ENCODE measurements at places on chromosomes 6 and 20.

DNA sequence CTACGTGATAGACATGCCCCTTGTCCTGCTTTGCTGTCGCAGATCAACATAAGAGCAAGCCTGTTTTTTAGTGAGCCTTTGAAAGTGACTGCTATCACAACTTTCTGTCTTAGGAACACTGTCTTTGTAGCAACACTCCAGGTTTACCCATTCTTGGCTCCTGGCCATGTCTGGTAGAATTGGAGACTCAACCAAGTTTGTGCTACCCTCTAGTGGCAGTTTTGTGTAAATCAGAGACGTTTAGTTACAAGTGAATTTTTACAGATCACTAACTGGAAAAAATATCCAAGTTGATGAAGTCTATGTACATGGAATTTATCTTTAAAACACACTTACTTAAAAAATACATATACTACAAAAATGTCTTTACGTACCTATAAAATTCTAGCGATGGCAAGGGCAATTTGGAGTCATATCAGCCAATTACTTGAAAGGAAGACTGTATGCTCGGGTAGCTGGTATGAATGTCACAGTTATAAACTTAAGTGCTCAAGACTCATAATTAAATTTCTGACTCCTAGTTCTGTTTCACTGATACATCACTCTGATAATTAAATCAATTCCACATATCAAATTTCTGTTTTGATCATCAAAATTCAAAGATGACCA, 101.4 kb downstream of the ADGB start:
- peak; percentile 5 for DNase-seq

- no peak for DNase-seq
These were observed 90.8 kb downstream of the CLIC5 start for GRCh38 chr6:45924763-45925342.

DNA sequence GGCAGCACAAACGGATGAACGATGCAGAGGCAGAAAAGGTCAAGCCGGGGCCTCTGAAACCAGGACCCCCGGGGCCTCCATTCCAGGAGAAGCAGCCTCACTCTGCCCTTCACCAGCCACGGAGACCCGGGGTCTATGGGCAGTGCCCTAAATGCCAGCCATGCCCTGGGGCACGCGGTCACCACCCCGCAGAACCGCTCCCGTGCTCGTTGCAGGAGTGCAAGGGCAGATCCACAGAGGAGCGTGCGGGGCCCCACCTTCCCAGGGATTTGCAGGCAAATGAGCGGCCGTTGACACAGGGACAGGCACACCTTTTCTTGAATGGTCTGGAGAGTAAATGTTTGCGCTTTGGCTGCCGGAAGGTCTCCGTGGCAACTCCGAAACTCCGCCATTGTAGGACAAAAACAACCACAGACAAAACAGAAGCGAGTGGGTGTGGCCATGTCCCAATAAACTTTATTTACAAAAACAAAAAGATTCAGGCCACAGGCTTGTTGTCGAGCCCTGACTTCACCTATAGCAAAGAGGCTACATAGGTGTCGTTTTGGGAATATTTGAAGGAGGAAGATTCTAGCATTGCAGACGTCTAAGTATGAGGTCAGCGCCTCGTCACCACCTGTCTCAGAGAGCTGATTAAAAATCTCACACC, 163.3 kb downstream of the TAF4 start:
- DNase-seq = no peak

- DNase-seq = no peak
These were observed 75.9 kb downstream of the ATG5 start for GRCh38 chr6:106249658-106250057.

GRCh38 chr6:132132422-132132821, 181.2 kb upstream of the CCN2 start:
- DNase-seq = no peak

- no peak for DNase-seq
These were observed 22.5 kb downstream of the SLC17A4 start for GRCh38 chr6:25777031-25777430.

DNA sequence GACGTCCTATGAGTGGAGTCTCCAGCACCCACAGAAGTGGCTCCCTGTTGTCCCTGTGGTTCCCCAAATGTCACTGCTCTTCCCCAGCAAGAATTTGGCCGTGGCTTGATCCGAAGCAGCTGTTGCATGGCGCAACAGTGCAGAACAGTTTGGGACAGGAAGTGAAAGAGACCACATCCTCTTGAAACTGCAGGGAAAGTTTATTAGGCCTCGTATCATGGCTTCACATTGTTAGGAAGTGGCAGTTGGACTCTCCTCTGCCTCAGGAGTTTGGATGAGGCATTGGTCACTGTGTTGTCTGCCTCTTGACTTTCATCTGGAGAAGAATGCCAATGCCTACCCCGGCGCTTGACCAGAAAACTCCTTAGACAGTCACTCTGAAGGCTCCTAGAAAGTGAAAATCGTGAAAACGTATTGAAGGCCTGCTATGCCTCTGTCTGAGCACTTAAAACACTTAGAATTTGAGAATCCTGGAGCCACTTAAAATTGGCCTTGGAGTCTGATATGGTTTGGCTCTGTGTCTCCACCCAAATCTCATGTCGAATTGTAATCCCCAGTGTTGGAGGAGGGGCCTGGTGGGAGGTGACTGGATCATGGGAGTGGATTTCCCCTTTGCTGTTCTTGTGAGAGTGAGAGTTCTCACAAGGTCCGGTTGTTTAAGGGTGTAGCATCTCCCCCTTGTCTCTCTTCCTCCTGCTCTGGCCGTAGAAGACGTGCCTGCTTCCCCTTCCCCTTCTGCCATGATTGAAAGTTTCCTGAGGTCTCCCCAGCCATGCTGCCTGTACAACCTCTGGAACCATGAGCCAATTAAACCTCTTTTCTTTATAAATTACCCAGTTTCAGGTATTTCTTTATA, 334.9 kb upstream of the JARID2 start:
- no peak for DNase-seq

GRCh38 chr20:13382786-13383185, 161.7 kb downstream of the ISM1 start:
- no peak for DNase-seq

- no peak for DNase-seq
These were observed 610 bp downstream of the ZNF217 start for GRCh38 chr20:53592992-53593465.

DNA sequence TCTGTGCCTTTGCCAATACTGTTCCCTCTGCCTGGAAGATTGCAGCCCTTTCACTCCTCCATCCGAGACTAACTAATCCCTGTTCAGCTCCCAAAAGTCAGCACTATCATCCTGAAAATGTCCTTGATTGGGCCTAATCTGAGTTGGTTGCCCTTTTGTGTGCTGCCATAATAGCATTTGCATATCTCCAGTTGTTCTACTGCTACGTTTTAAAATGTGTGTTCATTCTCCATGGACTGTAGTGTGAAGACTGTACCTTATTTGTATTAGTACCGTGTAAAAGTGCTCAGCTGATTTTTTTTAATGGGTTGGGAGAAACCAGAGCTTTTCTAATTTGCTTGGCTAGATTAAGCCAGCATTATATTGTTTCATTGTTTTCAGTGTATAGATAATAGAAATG, 401.3 kb downstream of the LAMA2 start:
- no peak for DNase-seq

- no peak for DNase-seq
These were observed 125.1 kb downstream of the LY86 start for GRCh38 chr6:6713657-6714056.

DNA sequence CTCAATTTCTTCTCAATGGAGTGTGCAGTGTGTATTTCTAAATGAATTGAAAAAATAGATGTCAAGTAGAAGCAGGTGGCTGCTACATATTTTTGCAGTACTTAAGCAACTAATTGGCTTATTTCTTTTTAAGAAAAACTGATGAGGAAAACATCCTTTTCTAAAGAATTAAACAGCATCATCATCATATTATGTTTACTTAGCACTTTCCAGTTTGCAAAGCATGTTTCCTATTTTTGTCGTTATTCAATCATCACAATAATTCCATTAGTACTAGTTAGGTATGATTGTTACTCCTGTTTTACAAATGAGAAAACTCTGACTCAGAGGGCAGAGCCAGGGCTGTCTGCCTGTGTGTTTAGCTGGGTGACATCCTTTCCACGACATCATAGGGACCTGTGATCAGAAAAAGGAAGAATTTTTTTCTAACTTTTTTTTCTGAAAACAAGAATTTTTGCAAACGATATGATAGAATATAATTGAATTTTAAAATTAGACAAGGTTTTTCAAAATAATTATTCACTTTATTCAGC, 22.7 kb upstream of the BMP6 start:
- no peak for DNase-seq

DNA sequence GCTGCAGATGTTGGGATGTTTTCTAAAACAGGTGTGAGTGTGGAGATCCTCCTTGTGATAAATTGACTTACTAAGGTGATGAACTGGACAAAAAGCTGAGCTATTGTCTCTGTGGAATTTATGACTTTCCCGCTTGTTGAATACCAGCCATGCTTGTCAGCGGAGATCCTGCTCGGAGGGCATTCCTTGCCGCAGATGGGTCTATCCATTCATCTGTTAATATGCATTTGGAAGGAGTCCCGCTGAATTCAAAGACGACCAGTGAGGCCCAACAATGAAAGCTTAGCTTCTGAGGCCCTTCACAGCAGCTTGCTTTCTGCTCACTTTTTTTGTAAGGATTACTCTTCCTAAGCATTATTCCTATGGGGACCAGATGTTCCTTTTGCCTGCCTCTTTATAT, 124.9 kb downstream of the TIAM2 start:
- DNase-seq = no peak

DNA sequence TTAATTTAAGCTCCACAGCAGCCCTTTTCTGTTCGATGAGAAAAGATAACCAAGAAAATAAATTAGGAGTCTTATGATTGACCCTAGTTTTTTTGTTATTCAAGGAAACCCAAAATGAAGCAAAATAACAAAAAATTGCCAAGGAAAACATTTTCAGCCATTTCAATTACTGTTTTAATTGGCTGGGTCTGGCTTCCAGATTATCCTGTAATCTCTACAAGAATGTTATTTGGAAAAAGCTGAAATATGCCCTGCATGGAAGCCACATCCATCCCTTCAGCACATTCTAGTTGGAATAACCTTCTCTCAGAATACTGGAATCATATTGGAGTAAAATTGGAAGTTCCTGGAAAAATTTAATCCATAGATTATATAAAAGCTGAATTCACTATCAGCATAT, 191.1 kb upstream of the CCN2 start:
- DNase-seq = no peak

- no peak for DNase-seq
These were observed 103.1 kb upstream of the ENPP5 start for GRCh38 chr6:46273911-46274310.

GRCh38 chr6:158497620-158498019, 62.3 kb upstream of the TMEM181 start:
- DNase-seq = no peak

DNA sequence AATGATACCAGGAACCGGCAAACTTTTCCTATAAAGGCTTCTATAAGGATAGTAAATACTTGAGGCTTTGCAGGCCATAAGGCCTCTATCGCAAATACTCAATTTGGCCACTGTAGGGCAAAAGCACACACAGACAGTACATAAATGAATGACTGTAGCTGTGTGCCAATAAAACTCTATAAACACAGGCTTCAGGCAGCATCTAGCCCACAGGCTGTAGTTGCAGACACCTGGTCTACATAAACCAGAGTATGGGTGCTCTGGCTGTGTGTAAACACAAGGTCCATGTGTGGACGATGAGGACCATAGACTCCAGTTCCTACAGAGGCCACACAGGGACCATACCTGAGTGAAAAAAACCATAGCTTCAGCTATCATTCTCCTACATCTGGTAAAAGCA, 52.2 kb downstream of the ZMYND8 start:
- DNase-seq = no peak

DNA sequence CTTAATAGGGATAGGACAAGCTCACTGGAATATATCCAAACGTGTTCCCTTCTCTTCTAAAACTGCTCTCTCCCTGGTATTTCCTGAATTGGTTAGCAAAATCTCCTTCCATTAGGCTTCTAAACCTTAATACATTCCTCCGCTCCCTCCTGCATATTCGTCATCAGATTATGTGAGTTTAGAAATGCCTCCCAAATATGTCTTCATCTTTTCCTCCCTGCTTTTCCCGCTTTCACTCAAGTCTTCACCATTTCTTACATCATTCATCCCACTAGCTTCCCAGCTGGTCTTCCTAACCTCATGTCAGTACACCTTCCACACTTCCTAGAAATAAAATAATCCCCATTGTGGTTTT, 26.9 kb downstream of the SLC22A16 start:
- no peak for DNase-seq

GRCh38 chr6:110813338-110814101, 1.7 kb downstream of the CDK19 start:
- DNase-seq = no peak

DNA sequence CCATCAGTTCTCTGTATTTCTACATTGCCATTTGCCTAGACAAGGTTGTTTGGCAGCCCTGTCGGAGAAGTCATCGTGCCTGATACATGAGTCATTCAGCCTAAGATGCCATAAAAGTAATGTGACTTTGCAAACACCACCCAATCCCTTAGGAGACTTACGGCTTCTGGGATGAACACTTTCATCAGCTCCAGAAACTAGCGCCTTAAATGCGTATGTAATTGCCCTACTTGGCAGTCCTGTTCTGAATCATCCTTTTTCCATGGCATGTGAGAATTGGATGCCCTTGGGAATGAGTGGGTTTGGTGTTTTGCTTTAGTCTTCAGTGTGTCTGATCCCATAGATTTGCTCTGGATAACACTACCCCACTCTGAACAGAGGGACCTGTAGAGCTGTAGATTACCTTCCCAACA, 158.5 kb downstream of the SASH1 start:
- DNase-seq = no peak

GRCh38 chr6:99282479-99283062, 66.9 kb downstream of the FAXC start:
- DNase-seq = no peak

GRCh38 chr20:6680441-6680840, 87.0 kb upstream of the BMP2 start:
- DNase-seq = no peak

DNA sequence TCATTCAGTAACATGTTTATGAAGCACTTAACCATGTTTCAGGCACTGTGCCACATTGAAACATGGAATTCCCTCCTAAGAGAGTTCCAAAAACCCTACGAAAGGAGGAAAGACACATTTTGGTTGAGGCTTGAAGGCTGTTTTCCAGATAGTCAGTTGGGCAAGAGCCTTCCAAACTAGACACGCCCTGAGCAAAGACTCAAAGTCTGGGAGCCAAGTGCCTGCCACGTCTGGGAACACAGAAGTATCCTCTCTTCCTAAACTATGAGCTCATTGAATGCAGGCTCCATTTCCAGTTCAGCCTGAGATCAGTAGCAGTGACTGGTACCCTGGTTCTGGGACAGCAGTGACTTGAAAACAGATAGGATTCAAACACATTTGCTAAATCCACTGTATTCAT, 74.5 kb upstream of the FAM8A1 start:
- DNase-seq = no peak

DNA sequence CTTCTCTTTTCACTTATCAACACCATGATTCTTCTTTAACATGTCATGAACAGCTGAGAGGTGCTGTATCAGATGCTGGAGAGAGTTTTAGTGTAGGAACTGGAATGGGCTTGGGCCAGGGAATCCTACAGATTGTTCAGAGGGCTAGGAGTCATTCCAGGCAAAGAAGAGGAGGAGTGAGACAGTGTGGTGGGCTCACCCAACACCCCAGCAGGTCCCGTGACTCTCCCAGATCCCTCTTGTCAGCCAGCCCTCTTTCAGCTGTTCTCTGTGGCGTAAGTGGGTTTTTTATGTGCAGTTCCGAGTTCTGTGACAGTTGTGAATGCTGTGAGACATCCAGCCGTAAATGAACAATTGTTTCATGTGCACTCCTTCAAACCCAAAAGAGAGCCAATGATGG, 31.4 kb upstream of the CEP162 start:
- no peak for DNase-seq

Data from stimulated activated CD4-positive, alpha-beta T cell treated with anti-CD3 and anti-CD28 coated beads, Interleukin-4, amount 100 ng/mL, for 4 hours (primary cell).